Hepatocyte (in vitro differentiated cells): ENCODE measurements at places on chromosomes 6 and 20. TPM values are rescaled to one million over a fixed set of nuclear protein-coding genes. Genes with fewer than 3 reads are reported as not detected.

DNA sequence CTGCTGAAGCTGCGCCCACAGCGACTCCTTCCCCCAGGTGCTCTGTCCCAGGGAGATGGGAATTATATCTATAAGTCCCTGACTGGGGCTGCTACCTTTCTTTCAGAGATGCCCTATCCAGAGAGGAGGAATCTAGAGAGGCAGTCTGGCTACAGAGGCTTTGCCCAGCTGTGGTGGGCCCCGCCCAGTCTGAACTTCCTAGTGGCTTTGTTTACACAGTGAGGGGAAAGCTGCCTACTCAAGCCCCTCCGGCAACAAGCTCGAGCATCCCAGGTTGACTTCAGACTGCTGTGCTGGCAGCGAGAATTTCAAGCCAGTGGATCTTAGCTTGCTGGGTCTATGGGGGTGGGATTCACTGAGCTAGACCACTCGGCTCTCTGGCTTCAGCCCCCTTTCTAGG is 152.5 kb upstream of the MAP3K7 start:
- no peaks in the 10 kb centered on the region for H3K36me3 ChIP-seq
- no peak overlapping the region for H3K4me3 ChIP-seq
- no peaks in the 10 kb centered on the region for H3K27me3 ChIP-seq

DNA sequence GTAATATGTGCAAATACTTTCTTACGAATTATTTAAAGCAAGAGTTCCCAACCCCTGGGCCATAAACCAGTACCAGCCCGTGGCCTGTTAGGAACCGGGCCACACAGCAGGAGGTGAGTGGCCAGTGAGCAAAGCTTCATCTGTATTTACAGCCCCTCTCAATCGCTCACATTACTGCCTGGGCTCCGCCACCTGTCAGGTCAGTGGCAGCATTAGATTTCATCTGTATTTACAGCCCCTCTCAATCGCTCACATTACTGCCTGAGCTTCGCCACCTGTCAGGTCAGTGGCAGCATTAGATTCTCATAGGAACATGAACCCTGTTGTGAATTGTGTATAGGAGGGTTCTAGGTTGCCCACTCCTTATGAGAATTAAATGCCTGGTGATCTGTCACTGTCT is 142.0 kb downstream of the RNASET2 start:
- H3K4me3 ChIP-seq, result no peak overlapping the region
- H3K36me3 ChIP-seq, result no peaks in the 10 kb centered on the region
- DNase-seq, result no peak
- no peak overlapping the region for H3K27ac ChIP-seq

Gene POPDC3
- 0.93 and 1.2 TPM in 2 replicates for total RNA-seq

Gene MUC22
- 0.03 TPM in 1 of 2 replicates, not detected in the other for total RNA-seq

DNA sequence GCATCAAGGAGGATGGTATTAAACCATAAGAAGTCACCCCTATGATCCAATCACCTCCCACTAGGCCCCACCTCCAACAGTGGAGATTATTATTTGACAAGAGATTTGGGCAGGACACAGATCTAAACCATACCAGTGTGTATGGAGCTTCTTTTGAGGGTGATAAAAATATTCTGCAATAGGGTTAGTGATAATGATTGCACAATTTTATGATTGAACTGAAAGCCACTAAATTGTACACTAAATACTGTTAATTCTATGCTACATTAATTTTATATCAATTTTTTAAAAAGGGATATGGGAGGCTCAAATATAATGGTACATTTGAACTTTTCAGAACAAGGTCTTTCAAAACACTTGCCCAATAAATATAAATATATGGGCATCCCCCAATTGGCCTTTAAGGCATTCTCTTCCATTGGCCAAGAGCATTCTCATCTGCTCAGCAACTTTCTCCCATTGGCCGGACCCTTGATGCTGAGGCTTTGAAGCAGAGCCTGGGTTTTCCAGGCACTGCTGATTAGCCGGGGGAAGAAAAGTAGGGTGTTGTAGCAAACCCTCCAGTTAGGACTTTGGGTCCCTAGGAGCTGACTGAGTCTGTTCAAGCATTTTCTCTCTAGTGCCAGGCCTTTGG is 209.9 kb downstream of the LRFN2 start:
- no peak overlapping the region for H3K27ac ChIP-seq
- no peaks in the 10 kb centered on the region for H3K36me3 ChIP-seq
- no peaks in the 10 kb centered on the region for H3K4me1 ChIP-seq
- no peak for DNase-seq

GRCh38 chr20:46931699-46932098 is 37.1 kb downstream of the EYA2 start:
- DNase-seq, result no peak
- H3K4me1 ChIP-seq, result peaks cover 7% of the 10 kb centered on the region
- H3K4me3 ChIP-seq, result no peak overlapping the region
- H3K27ac ChIP-seq, result no peak overlapping the region
- no peaks in the 10 kb centered on the region for H3K27me3 ChIP-seq

- H3K36me3 ChIP-seq, result no peaks in the 10 kb centered on the region
- no peak for DNase-seq
- H3K4me3 ChIP-seq, result no peak overlapping the region
- no peaks in the 10 kb centered on the region for H3K27me3 ChIP-seq
These were observed 72.9 kb downstream of the CDH26 start for GRCh38 chr20:60031107-60031506.

DNA sequence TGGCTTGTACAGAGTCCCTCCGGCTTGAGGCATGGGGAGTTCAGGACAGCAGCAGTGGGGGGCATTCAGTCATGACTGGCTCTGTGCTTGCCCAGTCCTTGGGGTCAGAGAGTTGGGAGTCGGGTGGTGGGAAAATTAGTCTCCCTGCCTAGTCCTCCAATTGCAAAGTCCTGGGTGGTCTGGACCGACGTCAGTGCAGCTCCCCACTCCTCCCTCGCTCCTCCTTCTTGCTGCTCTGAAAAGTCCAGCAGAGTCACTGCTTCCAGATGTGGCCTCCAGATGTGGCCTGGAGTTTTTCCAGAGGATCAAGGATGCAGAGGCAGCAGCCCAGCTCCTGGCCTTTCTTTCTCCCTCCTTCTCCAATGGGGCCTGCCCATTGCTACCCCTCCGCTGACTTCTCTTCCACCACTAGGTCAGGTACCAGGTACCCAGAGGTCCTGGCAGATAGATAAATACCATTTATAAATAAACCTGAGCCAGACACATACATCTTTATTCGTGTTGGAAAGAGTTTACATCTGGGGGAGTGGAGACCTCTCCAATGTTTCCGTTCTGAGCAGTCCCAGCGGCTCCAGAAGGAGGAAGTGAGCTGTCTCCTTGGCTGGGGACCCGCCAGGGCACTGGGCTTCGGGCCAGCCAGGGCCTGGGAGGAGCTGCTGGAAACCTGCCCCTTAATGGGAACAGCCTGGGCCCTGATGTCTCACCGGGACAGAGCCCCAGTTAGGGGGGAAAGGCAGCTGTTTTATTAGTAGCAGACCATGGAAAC is 49.0 kb upstream of the RNF24 start:
- no peaks in the 10 kb centered on the region for H3K27me3 ChIP-seq
- peak; percentile 86 for DNase-seq
- H3K27ac ChIP-seq, result peak overlapping the region; percentile 85
- no peaks in the 10 kb centered on the region for H3K36me3 ChIP-seq
- H3K4me1 ChIP-seq, result peaks cover 24% of the 10 kb centered on the region

Gene BCAS1
- total RNA-seq, result 7.4 and 9.8 TPM in 2 replicates
